Stimulated activated CD4-positive, alpha-beta T cell treated with anti-CD3 and anti-CD28 coated beads, Interleukin-15, amount 100 ng/mL, for 1 hour (primary cell): ENCODE measurements at places on chromosomes 12 and 14.

GRCh38 chr12:69105101-69105962 is 134.0 kb upstream of the CPSF6 start:
- DNase-seq: no peak

GRCh38 chr12:17215759-17216570 is 610.0 kb upstream of the LMO3 start:
- no peak for DNase-seq

- no peak for DNase-seq
These were observed 257.2 kb downstream of the PAWR start for GRCh38 chr12:79433465-79434072.

GRCh38 chr14:22024137-22024536 is 350.5 kb upstream of the OR4E1 start:
- DNase-seq: no peak

DNA sequence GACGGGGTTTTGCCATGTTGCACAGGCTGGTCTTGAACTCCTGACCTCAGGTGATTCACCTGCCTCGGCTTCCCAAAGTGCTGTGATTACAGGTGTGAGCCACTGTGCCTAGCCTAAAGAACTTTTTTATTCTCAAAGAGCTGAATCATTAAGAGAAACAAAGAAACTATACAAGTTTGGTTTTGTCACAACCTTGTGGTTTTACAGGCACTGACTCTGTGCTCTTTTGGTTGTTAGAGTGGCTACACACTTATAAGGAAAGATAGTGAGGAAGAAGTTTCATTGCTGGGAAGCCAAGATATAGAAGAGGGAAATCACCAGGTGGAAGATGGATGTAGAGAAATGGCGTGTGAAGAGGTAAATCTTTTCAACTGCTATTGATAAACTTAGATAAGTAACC is 10.1 kb upstream of the DNAH10 start:
- no peak for DNase-seq

- DNase-seq: no peak
These were observed 5.6 kb upstream of the HEBP1 start for GRCh38 chr12:13005649-13006048.

- DNase-seq: no peak
These were observed 18.5 kb upstream of the CD9 start for GRCh38 chr12:6181583-6182278.

DNA sequence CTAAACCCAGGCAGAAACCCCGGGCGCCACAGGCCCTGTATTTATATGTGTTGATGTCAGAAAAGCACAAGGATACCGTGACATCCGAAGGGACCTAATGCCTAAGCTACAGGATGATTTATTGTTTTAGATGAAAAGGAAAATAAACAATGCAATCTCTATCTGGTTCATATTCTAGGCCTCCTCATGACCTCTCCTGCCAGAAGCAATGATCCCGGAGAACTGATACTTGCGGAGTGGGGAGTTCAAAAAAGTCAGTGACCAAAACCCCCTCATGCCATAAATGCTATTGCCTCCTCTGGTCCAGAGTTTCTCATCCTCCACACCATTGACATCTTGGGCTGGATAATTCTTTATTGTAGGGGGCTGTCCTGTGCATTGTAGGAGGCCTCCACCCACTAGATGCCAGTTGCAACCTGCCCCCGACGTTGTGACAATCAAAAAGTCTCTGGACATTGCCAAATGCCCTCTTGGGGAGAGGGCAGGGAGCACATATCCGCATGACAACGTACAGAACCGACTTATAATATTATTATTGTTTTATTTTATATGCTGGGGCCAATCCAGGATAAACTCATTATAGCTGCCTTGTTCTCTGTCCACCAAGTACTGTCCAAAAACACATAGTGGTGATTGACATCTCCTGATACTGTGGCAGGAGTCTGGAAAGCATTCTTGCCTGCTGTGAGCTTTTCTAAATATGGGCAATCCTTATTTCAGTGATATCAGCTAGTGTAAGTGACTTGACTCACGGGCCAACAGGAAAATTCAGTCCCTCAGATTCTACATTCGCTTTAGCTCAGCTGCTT is 1.1 kb upstream of the CSRP2 start:
- DNase-seq: no peak

DNA sequence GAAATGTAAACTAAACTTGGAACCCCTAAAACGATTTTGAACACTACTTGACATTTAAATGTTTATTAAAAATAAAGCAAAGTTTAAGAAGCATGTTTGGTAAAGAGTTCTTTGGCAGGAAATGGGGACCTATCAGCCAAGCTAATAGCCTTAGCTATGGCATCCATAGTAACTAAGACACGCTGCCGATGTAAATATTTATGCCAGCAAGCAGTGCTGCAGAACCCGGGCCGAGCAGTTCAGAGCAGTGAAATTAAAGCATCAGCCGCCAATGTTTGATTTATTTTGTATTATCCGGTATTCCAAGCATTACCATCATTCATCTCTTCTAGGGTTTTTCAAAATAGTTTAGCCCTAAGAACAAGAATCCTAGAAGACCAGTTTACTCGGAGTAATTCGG is 61.6 kb downstream of the PPP2R5C start:
- DNase-seq: no peak

DNA sequence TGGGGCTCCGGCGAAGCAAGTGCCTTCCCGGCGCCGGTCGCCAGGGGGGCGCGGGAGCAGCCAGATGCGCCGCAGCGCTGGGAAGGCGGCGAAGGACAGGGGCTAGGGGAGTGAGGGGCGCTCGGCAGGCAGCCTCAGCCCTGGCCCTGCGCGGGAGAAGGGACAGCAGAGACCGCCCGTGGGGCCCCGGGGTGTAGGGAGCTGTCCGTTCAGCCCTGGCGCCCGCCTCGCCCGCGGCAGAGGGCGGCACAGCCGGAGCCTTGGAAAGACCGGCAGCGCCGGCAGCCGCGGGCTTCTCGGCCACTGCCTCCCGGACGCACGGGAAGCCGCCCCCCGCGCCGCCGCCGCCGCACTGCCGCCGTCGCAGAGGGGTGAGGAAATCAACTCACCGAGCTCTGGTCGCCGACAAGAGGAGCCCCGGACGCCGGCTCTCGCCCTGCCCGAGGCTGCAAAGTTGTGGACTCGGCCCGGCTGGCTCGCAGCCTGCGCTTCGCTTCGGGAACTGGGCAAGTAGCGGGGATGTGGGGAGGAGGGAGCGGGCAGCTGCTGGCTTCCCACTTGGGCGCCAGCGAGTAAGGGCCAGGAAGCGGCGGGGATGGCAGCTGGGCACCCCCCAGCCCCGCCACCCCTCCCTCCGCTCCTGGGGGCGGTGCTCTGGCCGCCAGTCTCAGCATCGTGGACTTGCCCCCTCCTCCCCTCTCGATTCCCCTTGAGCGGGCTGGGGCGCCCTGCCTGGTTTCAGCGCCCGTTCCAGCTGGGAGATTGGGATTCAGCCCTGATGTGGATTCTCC is at the start of gene ZDHHC22:
ZDHHC22 (minus strand) TSS at position 578 of the 791 bp plus-strand sequence. CDS start 2,053 bp downstream, outside the sequence.
- DNase-seq: no peak

GRCh38 chr12:19482036-19482435 is 42.7 kb downstream of the AEBP2 start:
- no peak for DNase-seq

DNA sequence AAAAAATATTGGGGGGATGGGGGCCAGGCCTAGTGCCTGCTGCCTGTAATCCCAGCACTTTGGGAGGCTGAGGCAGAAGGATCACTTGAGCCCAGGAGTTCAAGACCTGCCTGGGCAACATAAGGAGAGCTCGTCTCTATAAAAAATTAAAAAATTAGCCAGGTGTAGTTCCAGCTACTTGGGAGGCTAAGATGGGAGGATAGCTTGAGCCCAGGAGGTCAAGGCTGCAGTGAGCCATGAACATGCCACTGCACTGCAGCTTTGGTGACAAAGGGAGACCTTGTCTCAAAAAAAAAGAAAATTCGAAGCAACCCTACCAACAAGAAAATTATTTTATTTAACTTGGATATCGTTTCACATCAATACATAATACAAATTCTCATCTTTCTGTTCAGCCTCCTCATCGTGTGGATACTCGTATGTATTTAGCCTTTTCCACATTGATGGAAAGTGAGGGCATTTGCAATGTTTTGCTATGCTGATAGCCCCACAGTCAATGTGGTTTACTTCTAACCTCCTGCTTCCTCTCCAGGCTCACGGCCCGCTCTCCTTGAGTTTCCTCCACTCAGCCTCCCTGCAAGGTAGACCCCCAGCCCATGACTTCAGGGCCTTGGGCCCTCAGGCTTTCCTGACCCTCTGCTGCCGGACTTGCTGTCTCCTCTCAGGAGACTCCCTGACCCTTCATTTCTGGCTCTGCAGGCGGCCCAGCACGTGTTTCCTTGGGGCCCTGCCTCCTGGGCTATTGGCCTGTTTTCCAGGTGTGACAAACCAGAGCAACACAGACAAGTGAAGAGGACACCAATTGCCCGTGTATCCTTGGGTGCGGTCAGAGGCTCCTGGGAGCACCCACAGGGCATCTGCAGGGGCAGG is 54.8 kb downstream of the NFKBIA start:
- no peak for DNase-seq

DNA sequence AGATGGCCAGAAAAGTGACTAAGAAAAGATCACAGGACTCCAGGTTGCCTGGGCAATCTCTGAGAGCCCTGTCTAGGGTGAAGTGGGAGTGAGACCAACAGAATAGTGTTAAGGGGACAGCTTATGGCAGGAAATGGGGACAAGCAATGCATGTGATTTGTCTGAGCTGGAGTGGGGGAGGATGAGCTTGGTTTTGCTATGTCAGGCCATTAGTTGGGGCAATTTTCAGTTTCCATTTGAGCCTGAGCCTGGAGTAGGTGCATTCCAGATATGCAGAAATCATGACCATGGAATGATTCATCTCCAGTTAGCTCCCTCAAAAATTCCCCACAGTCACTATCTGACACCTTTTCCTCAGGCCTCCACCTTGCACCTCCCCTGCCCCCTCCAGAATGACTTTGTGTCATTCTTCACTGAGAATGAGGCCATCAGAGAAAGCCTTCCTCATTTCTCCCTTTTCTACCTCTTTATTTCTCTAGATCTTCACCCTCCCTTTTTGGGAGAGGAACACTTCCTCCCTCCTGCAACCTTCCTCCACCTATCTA is 150.9 kb upstream of the PLEKHG7 start:
- no peak for DNase-seq

GRCh38 chr12:24467226-24467625 is 481.7 kb downstream of the BCAT1 start:
- no peak for DNase-seq

DNA sequence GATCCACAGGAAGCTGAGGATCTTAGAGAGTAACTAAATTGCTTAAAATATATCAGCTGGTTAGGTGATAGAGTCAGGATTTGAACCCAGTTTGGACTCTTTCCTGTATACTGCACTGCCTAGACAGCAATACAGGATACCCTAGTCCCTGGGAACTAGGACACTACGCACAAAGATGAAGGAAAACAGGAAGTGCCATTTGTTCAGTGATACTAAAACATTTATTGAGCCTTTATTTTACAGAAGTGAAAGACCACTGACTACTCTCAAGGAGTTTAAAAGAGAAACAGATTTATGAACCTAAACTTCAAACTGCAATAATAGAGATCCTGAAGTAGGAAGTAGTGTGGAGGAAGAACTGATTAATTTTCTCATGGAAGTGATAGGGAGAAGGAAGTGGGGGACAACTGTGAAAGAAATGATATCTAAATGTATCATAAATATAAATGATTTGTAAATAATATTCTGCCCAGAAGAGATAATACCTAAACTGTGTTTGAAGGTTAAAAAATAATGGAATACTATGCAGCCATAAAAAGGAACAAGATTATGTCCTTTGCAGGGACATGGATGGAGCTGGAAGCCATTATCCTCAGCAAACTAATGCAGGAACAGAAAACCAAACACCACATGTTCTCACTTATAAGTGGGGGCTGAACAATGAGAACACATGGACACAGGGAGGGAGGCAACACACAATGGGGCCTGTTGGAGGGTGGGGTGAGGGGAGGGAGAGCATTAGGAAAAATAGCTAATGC is 18.2 kb downstream of the MSRB3 start:
- no peak for DNase-seq

DNA sequence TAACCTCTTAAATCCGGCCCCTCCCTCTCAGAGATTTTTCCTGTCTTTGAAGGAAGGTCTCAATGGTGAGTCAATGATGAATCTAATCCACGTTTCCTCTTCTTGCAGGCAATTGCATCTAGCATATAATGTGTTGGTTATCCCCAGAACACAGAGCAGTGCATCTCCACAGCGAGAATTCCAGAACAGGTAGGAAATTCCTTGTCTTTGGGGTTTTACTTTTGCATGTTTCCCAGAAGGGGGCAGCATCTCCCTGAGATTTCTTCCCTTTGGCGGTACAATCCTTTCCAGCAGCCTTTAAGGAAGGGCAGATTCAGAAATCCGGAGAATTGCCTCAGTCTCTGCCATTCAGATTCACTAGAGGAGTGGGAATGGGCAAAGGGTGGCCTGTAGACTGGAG is 128.0 kb downstream of the KCNA5 start:
- no peak for DNase-seq

DNA sequence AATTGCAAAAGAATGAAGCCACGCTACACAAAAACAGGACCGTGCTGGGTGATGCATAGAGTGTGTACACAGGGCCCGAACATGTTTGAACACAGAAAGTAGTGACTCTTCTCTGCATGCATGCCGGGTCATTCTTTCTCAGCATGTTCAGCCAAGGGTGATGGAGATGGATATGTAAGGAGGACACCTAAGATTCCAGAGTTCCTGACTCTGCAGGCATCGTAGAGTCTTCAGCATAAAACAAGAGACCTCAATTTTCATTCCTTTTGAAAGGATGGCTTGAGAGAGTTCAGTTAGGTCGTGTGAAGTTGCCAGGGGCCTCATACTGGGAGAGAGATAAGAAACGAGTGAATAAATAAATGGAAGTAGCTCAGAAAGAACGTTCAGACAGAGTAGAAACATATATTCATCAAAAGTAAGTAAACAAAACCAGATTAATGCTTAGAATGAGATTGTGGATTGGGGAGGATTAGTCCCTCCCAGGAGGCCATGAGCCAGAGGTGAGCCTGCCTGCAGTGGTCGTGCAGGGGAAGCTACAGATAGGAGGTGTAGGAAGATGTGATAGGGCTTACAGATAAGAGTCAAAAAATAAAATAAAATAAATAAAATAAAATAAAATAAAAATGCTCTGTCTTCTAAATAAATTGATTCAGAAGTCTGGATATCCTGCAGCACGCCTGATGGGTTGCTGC is 27.6 kb upstream of the SEL1L start:
- no peak for DNase-seq

DNA sequence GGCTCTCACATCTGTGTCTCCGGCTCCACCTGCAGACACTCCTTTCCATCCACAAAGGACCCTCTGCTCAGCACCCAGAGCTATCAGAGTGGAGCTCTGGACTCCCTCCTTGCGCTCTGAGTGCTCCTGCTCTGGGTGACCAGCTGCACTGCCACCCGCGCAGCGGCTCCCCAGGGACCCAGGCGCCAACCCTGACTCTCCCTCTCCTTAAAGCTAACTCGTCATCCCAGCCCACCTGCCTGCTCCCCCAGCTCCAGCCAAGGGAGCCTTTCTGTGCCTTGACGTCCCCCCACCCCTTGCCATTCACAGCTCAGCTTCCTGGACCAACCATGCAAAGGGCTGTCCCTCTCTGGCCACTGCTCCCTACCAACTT is 99.0 kb downstream of the SETD3 start:
- no peak for DNase-seq
